Myocyte (in vitro differentiated cells): ENCODE measurements at places on chromosomes 3 and 15.

DNA sequence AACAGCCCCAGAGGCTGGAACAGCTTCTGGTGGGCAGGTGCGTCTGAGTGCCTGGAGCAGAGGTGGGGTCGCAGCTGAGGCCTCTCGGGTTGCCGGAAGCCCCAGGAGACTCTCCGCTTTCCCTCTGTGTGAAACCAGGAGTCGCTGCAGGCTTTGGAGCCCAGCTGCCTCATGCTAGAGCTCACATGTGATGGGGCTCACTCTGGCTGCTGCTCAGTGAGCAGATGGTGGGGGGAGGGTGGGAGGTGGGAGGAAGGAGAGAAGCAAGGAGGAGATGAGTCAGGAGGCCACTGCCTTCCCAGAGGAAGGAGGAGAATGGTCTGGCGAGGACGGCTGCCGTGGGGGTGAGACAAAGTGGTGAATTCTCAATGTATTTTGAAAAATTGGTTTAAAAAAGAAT is 290.1 kb upstream of the CHRNA7 start:
- DNase-seq: no peak

- no peak for DNase-seq
Measured at GRCh38 chr15:58424722-58425121, 7.1 kb upstream of the LIPC start.

- no peak for DNase-seq
Measured at GRCh38 chr3:43580181-43580580, 41.6 kb downstream of the ANO10 start.

DNA sequence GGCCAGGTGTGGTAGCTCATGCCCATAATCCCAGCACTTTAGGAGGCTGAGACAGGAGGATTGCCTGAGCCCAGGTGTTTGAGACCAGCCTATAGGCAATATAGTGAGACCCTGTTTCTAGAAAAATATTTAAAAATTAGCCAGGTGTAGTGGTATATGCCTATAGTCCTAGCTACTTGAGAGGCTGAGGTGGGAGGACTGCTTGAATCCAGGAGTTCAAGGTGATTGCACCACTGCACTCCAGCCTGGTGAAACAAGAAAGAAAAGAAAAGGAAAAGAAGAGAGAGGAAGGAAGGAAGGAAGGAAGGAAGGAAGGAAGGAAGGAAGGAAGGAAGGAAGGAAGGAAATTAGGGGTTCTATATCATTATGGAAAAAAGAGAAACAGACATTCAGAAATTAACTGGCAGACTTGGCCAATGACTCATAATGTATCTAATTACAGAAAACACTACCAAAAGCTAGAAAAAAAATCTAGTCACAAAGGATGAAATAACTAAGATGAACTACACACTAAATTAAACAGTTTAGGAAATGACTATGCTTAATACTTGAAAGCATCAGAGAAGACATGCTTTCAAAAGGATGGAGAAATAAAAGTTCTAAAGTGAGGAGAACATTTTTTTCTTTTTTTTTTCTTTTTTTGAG is 45.4 kb upstream of the TERB2 start:
- DNase-seq: no peak

DNA sequence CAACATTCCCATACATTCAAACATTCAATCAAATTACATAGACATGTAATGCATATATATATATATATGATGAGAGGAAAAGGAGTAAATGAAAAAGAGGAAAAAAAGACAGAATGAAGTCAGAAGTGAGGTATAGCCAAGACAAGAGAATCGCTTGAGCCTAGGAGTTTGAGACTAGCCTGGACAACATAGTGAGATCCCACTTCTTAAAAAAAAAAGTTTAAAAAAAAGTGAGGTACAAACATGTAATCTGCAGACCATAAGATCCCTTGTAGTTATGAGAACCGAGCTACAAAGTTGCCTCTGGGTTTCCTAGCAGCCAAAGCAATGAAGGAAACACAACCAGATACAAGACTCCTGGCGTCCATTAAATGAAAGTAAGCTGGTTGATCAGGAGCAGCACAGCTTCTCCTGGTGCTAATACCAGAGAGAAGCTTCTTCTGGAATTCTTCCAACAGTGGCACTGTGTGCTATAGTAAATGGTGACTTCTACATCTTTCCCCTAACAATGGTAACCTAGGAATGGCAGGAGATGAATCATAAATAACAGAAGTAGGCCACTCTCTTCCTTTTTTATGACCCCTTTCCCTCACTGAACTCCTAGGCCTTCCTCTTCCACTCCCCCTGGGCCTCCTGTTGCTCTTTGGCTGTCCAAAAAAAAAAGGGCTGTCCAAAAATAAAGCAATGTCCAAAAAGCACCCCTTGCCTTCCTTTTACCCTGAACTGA is 3.5 kb downstream of the KCNMB3 start:
- no peak for DNase-seq

GRCh38 chr3:103218146-103218545 is 783.3 kb downstream of the ZPLD1 start:
- no peak for DNase-seq
